GM20000 (cell line): ENCODE measurements at places on chromosomes 16 and 17.

DNA sequence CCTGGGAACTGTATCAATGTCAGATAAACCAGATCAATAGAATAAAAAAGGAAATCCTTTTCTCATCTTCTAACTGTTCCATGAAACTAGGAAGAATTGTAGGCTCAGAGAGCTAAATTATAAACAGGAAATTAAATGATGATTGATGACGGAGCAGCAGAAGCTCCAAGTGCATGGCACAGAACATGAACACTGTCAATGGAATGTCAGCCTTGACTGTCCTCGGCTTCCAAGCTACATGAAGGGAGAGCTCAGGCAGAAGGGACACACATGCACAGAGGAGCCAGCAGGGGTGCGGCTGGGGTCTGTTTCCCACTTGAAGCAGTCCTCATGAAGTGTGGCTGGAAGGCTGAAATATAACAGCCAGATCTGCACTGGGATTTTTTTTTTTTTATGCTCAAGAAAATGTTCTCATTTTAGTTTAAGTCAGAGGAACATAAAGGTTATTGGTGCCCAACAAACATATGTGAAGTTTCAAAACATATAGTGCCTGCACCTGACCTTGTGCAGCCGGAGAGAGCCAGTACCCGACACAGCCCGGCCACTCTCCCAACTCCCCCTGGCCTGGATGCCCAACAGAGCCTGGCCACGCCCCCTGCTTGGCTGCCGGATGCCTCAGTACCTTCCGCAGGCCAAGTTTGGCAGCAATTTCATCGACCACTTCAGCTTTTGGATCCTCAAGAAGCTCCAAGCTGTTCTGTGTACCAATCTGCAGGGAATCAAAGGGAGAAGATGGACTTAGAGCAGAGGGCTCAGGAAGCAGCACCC, 37.0 kb downstream of the NPLOC4 start:
- no peak for DNase-seq

DNA sequence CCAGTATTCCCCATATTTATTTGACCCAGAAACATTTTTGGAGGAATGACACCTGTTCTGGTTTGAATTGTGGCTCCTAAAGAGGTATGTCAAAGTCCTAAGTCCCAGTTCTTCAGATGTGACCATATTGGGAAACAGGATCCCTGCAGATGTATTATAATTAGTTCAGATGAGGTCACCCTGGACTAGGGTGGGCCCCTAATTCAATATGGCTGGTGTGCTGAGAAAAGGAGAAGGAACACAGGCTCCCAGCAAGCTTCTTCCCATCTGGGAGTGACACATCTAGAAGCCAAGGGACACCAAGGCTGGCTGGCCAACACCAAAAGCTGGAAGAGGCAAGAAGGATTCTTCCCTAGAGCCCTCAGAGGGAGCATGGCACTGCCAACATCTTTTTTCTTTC, 3.8 kb upstream of the GCSH start:
- DNase-seq, result no peak

DNA sequence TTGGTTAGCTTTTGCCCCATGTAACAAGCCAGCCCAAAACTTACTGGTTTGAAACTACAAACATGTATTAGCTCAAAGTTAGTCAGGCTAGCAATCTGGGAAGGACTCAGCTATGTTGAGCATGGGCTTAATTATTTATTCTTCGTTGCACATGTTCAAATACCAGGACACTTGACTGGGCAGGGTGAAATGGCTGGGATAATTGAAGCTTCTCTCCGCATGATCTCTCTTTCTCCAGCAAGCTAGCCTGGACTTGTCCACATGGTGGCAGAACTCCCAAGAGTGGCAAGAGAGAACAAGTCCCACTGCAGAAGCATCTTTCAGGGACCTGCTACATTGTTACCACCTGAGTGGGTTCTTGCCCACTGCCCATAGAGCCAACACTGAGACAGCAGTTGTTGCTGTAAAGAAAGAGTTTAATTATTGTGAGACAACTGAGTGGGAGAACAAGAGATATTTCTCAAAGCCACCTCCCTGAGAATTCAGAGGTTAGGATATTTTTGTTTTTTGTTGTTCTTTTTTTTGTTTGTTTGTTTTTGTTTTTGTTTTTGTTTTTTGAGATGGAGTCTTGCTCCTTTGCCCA, 16.8 kb upstream of the ATF7IP2 start:
- no peak for DNase-seq

- no peak for DNase-seq
Measured at GRCh38 chr16:11673091-11674000, 5.1 kb downstream of the SNN start.

DNA sequence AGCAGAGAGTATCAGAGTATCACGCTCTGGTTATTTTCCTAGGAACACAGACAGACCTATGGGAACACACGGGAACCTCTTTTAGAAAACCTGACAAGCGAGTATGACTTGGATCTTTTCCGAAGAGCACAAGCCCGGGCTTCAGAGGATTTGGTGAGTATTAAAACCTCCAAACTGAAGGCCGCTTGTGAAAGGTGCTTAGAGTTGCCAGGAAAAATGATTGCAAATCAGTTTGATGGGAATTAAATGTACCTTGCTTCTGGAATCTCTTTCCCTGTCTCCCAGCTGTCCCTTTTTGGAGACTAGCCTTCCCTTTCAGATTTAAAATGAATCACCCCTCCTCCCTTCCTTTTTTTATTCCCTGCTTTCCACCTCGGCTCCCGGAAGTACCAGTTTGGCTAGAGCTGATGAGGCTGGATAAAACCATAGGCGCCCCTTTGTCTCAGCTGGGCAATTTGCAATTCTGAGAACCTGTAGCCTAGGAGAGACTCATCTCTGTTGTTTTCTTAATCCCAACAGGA, 27.3 kb downstream of the KAT7 start:
- DNase-seq, result no peak
